ENCODE measurements at places on chromosomes 11 and 22.

GRCh38 chr22:20472629-20473442 lies 22.8 kb downstream of the KLHL22 start:
- DNase-seq: no peak

GRCh38 chr22:23695571-23696325 lies 4.9 kb downstream of the RGL4 start:
- DNase-seq: no peak

GRCh38 chr11:12640926-12641849 lies 33.0 kb upstream of the TEAD1 start:
- no peak for DNase-seq

DNA sequence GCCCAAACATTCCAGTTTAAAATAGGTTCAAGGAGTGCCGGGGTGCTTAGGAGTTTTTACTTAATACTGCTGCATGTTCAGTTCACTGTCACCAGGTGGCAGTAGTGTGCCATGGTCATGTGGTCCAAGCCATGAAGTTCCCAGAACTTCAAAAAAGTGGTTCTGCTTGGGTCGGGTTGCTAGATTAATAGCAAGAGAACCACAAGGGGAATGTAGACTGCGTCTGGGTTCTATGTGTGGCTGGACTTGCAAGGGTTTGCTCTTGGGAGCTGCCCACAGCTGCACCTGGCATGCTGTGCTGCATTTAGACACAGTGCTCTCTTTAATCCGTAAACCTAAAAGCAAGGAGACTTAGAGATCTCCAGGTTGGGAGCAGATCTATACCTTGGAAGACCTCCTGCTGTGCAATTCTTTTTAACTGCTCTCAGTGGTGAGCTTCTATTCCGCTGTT lies 6.5 kb upstream of the SPON1 start:
- DNase-seq: peak; percentile 63

DNA sequence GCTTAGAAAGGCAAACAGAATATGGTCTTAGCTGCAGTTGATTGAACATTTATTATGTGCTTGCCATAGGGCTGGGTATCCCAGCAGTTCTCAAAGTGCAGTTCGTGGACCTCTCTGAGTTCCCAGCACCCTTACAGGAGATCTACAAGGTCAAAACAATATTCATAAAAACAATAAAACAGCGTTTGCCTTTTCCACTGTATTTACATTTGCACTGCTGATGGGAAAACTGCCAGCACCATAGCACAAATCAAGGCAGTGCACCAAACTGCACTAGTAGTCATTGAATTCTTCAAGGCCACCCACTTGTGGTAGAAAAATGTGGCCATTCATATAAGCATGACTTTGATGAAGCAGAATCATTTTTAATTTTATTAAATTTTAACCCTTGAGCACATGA lies 128.1 kb downstream of the CCDC34 start:
- DNase-seq: peak; percentile 49

DNA sequence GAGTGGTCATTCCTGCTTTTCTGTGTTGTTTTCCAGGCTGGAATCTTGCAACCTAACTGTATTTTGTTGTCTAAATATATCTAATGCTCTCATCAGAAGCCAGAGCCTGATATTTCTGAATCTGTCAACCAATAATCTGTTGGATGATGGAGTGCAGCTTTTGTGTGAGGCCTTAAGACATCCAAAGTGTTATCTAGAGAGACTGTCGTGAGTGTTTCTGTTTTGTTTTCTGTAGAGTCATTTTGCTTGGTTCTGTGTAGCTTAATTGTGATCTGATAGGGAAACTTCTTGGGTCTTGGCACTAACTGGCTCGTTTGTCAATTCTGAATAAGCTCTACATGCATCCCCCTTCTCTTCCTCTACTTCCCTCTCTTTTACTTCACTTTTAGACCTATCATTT lies 31.2 kb upstream of the RBMXL2 start:
- no peak for DNase-seq

GRCh38 chr11:100930185-100930778 lies 199.3 kb downstream of the PGR start:
- DNase-seq: peak; percentile 75

Data from fibroblast of upper back skin (primary cell).